ENCODE measurements at places on chromosomes 12 and 14.

DNA sequence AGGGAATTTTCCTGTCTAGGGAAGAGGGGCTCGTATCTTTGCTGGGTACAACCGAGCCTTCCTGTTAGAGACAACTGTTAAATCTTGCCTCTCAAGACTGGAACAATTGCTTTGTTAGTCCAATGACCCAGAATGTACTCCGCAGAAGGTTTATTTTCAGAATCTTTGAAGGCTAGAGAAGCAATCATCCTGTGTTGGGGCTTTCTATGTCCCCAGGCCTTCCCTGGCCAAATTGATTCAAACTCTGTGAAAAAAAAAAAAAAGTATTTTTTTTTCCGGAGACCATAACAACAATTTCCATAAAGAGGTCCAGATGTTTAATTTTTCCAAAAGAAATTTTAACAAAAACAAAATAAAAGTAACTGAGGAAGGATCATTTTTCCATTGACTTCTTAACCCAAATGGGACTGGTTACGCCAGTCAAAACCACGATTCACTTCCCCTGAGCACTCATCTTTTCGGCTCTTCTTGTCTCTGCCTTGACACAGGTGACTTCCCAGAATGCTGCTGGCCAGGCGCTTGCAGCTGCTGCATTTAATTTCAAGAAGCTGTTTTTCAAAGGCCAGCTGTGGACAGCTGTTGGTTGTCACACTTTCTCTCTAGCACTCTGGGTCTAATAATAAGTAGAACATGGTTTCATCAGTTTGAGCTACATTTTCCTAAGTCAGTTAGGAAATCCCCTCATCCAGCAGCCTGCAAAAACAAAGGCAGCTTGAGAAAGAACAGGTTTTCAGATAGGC, 81.6 kb upstream of the MANSC4 start:
- no peak for DNase-seq

GRCh38 chr14:71070169-71070568, 162.9 kb downstream of the PCNX1 start:
- no peak for DNase-seq

GRCh38 chr14:71163842-71164629, 256.8 kb downstream of the PCNX1 start:
- DNase-seq = no peak

- no peak for DNase-seq
Observed at GRCh38 chr12:67362526-67362925, 93.4 kb downstream of the CAND1 start.

- no peak for DNase-seq
Observed at GRCh38 chr12:55718624-55719275, 1.4 kb upstream of the RDH5 start.

- no peak for DNase-seq
Observed at GRCh38 chr12:2687058-2687457, 107.7 kb upstream of the FKBP4 start.

DNA sequence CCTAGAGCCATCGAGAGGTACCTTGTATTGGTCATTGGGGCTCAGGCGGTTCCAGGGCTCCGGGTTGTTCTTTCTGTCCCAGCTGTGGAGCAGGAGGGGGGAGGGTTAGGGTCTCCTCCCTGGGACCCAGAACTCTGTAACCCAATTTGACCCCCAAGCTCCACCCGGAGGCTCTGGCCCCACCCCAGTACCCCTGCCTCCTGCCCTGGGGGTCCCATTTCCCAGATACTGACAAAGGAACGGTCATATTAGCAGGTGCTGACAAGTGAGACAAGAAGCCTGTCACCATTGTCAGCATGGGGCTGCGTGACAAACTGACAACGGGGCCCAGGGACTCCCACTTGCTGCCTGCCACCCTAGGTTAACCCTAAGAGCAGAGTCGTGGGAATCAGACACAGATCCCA, 6.2 kb downstream of the SHMT2 start:
- no peak for DNase-seq

Data from dorsolateral prefrontal cortex (tissue), 122 donors.